Right cardiac atrium (tissue), 5 donors: ENCODE measurements at places on chromosomes 4 and X.

DNA sequence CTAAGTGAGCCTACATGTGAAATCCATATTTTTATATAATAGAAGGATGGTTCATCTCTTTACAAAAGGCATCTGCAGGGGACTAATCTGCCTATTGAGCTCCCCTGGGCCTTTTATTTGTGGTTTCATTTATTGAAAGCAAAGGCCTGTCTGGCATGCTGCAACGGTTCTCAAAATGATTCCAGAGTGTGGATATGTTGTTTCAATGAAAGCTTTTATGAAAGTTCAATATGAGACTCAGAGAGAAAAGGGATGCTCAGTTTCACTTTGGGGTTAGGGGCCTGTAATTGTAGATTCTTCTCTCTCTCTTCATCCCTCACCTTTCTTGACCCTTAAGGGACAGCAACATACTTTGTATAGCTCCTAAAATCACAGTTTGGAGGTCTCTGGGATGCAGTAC lies 204.2 kb upstream of the CASK start:
- no peak for DNase-seq

DNA sequence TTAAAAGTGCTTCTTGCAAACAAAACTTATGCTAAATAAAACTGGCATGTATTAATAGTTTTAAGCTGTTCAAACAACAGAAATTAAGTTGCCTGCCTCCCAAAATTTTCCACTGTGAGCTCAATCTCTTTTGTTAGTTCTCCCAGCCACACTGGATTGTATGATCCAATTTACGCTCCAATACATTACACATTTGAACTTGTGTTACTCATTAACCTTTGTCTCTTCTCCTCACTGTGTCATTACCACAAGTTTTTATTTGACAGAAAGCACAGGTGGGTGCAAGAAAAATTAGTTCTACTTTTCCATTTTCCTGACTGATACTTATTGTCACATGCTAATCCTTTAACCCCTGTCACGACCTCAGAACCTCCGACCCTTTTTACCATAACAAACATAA lies 55.5 kb downstream of the SHISA3 start:
- no peak for DNase-seq

DNA sequence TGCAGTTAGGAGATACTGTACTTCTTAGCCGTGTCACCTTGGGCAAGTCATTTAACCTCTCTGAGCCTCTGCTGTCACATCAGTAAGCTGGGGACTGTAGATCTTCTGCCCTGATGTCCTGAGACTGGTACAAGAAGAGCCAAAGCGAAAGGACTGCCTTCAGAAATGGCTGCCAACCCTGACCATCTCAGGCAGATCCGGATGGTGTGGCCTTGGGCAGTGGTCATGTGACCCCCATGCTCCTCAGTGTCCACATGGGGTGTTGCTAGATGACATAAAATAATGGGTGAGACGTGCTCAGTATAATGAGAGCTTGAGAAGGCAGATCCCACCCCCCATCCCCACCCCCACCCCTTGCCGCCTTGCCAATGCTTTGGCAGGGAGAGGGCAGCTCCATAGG lies 60.4 kb upstream of the MTM1 start:
- DNase-seq = no peak

- DNase-seq = no peak
Measured at GRCh38 chrX:71227370-71228062, 4.5 kb downstream of the GJB1 start.

DNA sequence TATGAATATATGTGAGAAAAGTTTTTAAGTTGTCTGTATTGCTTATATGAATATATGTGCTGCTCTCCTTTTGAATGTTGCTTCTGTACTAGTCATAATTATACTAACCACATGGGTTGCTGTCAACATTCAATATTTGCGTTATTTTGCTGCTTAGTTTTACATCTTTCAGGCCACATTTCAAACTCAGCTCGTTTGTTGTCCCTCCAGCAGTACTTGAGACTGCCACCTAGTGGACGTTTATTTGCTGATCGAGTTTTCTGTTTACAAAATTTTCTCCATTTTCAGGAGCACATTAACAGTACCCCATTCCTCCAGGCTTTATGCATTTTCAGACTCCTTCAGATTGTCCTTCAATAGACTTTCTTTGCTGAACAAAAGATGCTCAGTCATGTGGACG lies 75.8 kb downstream of the NUDT11 start:
- DNase-seq = no peak

DNA sequence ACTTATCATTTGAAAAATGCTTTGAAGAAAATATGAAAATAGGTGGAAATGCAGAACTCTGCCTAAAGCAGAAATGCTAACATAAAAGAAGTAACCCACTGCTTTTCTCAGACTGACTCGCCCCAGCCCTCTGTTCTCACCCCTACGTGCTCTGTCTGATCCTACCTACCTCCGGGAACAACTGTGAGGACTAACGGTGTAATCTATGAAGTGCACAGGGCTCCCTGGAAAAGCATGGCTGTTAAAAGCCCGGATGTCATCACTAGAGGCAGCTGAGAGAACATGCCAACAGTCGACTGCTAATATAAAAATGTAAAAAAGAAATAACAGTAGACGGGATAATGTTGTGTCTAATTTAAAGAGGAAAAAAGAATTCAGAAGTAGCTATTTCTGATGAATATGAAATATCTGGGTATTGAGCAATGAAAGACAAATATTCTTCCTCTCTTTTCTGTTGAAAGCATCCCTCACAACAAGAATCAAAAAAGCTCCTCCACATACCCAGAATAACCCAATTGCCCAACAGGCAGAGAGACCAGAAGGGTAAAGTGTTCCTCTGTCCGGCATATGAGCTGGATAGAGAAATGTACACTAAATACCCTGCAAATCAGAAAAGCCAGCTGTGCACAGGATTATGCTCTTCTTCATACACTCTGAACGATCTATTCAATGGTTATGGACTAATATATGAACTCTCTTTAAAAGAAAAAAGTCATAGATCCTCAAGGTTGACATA lies 130.7 kb downstream of the TSPAN5 start:
- no peak for DNase-seq

GRCh38 chr4:45345558-45345957 lies 619.2 kb upstream of the GNPDA2 start:
- DNase-seq = no peak

GRCh38 chrX:136143711-136144110 lies 3.6 kb upstream of the FHL1 start:
- no peak for DNase-seq

- DNase-seq = no peak
Measured at GRCh38 chr4:20354120-20354519, 102.4 kb downstream of the SLIT2 start.

DNA sequence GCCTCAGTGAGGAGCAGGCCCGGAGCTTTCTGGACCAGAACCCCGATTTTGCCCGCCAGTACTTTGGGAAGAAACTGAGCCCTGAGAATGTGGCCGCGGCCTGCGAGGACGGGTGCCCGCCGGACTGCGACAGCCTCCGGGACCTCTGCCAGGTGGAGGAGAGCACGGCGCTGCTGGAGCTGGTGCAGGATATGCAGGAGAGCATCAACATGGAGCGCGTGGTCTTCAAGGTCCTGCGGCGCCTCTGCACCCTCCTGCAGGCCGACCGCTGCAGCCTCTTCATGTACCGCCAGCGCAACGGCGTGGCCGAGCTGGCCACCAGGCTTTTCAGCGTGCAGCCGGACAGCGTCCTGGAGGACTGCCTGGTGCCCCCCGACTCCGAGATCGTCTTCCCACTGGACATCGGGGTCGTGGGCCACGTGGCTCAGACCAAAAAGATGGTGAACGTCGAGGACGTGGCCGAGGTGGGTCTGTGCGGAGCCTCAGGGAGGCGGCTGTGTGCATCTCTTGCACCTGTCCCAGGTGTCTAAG lies 323 bp downstream of the PDE6B start:
- DNase-seq = no peak

DNA sequence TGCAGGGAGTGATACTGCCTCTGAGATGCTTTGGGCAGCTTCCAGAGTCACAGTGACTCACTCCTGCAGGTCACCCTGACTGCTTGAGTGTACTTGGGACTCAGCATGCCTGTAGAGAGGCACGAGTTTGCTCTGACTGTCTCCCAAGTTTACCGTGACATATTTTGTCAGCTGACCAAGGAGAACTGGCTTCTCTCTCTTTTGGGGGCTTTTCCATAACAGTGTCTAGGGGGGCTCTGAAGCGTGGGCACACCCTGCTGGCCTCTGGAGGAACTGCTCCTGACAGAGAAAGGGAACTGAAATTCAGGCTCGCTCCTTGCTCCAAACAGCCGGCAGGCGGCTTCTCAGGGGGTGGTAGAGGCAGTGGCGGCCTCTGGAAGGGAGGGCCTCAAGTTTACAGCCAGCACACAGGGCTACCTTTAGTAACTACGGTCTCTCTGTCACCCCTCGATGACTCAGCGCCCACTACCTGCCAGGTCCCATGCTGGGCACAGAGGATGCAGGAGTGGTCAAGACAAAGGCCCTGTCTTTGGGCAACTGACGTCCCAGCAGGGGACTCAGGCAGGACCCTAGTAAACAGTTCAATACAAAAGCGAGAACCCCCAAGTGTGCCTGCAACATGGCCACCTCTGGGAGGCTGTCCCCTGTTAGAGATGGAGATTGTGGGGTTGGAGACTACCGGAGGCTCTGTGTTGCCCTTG lies 17.8 kb downstream of the ZNF185 start:
- DNase-seq = no peak

DNA sequence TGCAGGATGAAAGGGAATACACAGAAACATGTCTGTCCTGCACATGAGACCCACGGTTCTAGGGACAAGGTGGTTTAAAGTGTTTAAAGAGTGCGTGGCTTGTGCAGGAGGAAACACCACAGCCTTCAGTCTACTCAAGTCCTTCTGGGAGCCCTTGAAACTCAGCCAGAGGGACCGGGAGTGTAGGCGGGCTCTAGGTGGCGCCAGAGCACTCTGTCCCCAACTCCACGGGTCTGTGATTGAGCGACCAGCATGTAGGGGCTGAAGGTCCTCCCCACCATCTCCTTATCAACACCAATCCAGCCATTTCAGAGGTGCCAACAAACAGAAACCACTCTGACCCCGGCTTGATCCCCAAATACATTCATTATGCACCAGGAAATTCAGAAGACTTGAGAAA lies 82.0 kb upstream of the CLDN34 start:
- DNase-seq = peak; percentile 82
